ENCODE measurements at places on chromosomes 12 and 14.

- DNase-seq, result peak; percentile 58
Observed at GRCh38 chr12:85157035-85157603, 121.0 kb downstream of the LRRIQ1 start.

GRCh38 chr14:106378191-106378590 lies 851.8 kb downstream of the TMEM121 start:
- DNase-seq, result no peak

- no peak for DNase-seq
Observed at GRCh38 chr12:66296176-66296683, 6.1 kb upstream of the HELB start.

- peak; percentile 24 for DNase-seq
Observed at GRCh38 chr14:103428723-103429556, 43.7 kb downstream of the MARK3 start.

DNA sequence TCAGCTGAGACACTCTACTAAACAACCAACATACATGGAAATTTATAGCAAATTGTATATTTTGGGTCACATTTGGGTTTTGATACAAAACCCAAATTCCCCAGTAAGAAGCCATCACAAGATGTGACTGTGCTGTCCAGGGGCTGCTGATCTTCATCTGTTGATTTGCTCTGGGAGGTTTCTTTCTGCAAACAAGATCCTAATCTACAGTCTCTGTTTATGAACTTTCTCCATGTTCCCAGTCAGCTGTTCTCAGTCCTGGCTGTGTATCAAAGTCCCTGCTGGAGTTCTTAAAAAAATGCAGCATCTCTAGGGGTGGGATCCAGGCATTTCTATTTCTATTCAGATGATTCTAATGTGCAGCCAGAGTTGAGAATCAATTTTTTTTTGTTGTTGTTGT lies 85.1 kb downstream of the ATP23 start:
- DNase-seq, result no peak

DNA sequence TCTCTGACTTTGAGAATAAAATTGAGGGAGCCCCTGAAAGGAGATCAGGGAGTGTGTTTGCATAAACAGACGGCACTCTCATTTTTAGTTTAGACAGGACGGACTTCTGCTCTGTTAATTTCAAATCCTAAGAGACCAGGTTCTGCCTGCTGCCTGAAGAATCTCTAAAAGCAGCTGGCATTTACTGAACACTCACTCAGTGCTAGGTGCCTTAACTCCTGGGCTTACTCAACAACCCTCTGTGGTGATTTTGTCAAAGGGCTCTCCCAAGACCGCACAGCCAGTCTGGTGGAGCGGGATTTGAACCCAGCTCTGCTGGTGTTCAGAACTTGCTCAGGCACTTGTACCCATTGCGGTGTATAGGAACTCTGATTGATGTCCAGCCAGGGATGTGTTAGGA lies 2.2 kb downstream of the ORAI1 start:
- peak; percentile 60 for DNase-seq

DNA sequence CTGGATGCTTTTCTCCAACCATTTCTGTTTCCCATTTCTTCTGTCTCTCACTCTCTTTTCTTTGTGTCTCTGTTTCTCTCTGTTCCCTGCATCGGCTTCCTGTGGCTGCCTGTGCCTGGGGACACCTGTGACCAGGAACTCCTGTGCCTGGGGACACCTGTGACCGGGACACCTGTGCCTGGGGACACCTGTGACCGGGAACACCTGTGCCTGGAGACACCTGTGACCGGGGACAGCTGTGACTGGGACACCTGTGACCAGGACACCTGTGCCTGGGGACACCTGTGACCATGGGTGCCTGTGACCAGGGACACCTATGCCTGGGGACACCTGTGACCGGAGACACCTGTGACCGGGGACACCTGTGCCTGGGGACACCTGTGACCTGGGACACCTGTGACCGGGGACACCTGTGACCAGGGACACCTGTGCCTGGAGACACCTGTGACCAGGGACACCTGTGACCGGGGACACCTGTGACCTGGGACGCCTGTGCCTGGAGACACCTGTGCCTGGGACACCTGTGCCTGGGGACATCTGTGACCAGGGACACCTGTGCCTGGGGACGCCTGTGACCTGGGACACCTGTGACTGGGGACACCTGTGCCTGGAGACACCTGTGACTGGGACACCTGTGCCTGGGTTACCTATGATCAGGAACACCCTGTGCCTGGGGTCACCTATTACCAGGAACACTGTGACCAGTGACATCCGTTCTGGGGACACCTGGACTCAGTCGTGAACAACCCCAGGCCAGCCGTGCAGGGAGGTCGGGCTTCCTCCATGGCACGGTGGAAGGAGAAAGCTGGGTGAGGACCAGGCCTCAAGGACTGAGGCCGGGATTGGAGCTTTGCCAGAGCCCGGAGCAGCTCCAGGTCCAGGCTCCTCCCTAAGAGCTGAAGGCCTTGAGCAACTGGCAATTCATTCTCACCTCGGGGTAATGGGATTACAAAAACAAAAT lies 23.4 kb upstream of the FBRSL1 start:
- DNase-seq, result no peak

DNA sequence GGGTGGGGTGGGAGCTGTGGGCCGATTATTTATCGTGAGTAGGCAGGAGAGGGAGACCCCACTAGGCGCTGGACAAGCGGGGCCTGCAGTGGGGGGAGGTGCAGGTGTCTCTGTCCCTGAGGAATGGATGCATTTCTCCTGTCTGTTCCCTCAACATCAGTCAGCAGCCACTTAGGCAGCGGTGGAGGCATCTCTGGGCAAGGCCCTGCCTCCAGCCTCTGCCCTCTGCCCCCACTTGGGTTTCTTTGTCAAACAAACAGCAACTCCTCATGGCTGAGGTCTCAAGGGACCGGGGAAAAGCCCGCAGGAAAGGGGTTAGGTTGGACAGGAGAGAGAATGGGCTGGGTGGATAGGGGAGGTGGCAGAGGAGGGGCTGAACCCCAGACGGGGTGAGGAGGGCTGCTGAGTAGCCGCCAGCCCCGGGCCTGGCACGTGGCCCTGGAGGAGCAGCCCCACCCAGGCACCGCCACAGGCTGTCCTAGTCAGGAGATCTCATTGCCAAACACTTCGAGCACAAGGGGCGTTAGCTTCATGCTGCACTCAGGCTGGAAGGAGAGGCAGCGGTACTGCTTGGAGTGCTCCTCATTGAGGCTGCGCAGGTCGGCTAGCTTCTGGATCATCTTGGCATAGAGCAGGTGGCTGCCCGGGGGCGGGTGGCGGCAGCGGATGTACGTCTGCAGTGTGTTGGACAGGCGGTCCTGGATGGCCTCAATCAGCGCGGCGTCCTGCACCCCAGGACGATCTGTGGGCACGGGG lies 24.7 kb upstream of the HDAC7 start:
- no peak for DNase-seq

DNA sequence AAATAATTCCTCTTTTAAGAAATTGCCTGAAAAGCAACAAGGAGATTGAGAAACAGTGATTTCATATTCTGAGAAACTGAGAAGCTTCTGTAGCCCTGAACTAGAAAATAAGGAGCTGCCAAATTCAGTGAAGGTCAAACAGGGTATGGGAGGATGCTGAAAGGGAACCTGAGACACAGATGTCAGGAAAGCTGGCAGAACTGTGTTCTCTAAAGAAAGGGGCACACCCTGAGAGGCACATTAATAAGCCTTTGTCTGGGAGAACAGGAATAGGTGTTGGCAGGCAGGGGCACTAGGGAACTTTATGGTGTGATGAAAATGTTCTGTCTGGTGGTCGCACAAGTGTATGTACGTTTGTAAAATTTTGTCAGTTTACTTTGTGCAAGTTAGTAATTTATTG lies 29.6 kb downstream of the VRK1 start:
- peak; percentile 18 for DNase-seq

DNA sequence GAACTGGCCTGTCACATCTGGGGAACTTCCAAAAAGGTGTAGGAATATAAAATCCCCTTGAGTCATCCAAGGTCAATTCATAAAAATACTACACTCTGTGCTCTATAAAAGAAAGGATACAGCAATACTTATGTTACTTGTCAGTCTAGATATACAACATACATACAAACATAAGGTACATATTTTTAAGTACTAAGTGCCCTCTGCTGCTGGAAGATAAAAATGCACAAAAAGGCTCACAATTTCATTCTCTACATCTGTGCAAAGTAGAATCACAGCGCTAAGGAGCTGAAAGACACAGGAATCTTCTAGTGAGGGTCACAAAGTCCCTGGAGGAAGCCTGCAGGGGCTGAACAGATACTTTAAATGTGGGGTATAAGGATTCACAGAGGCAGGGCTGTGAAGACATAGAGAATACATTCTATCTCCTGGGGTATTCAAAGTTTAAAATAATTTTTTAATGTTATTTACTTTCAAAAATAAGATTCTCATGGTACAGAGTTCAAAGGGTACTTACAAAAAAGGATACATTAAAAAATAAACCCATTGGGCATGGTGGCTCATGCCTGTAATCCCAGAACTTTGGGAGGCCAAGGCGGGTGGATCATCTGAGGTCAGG lies 10.2 kb upstream of the GOLGA5 start:
- peak; percentile 75 for DNase-seq

GRCh38 chr12:132925597-132926414 lies 30.3 kb downstream of the ZNF605 start:
- DNase-seq, result no peak

DNA sequence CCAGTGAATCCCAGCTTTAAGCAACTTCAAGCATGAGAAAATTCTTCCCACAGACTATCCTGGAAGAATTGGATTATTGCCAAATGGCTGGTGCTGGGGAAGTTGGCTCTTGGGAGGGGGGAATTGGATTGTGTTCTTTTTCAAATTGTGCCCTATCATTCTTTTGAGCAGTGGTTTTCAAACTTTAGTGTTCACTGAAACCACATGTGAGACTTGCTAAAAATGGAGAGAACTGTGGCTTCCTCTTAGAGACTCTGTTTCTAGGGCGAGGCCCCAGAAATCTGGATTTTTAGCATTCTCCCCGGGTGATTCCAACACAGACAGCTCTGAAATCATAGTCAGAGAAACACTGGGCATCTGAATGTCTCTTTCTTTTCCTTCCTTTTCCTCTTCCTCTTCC lies 14.3 kb upstream of the OTUB2 start:
- no peak for DNase-seq

DNA sequence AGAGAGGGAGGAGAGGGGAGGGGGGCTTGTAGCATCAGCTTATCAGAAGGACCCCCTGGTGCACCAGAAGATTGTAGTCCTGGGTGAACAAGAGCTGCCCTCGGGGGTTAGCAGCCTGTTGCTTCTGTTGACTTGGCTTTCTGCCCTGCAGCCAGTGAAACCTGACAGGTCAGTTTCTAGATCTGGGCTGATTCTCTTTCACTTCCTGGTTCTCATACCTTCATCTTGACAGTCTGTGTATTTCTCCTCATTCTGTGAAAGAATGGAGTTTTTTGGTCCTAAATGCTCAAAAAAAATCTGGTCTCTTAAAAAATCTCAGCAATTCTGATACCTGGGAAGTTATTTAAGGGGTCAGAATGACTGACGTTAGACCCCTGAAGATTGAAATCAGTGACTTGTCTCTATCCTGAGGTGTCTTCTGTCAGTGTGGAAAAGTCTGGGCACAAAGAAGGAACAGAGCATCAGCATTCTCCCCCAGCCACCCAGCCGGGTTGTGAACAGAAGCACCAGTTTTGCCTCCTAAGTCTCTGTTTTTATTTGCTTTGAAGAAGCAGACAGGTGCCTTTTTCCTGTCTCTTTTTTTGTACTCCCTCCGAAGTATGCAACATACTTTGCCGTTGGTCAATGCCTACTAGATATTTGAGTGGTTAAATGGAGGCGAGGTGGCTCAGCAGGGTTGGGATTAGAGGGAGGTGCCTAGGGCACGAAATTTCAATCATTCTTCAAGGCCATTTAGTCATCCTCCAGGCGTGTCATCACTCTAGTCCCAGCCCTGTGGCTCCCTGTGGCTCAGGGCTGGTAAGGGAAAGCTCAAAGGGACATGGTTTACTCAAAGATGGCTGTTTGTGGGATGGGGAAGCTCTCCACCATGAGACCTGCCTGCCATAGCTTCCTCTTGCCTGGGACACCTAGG lies 24.0 kb downstream of the TTC9 start:
- DNase-seq, result no peak

GRCh38 chr14:102418169-102418852 lies 55.6 kb downstream of the TECPR2 start:
- no peak for DNase-seq

DNA sequence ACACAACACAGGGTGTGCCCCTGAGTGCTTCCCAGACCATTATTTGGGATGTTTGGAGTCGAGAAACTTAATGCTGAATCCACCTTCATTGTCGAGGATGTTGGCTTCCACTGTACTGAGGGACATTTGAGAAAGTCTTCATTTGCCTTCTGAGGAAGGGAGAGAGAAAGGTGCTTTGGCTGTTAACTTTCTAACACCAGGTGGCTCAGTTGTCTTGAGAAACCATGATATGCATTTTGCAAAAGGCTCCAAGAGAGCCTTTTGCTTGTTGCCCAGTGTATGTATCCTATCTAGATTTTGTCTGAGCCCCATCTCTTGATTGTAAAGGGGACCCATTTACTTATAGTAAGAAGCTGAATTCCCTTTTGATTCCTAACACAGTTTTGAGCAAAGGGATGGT lies 28.6 kb upstream of the NRXN3 start:
- peak; percentile 1 for DNase-seq

DNA sequence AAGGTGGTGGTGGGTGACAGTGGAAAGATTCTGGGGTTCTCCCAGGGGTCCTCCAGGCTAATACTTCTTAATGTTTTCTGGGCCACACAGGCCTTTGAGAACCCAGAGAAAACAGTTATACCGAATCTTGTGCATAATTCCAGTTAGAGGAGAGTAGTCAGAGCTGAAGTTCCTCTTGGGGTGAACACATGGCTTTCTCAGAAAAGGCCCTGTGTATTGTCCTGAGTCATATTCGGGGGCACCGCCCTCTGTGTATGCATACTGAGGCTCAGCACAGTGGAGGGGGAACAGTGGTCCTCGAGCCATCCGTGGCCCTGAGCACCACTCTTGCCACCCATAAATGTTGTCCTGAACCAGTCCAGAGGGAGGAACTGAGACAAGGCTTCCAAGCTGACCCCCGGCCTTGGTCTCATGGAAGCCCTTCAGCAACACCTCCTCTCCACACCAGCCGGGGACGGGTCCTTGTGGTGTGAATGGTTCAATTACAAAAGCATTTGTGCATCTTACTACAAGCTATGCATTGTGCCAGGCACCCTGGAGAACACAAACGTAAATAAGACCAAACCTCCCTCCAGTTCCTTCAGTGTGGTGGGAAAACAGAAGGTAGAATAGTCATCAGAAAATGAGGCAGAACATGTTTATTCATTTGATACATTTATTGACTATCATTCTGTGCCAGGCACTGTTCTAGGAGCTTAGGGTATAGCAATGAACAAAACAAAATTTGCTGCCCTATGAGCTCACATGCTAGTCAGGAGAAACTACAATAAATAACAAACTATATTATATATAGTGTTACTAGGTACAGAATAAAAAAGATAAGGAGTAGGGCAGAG lies 9.9 kb downstream of the DHRS2 start:
- DNase-seq, result peak; percentile 7

Data from OCI-M1 (cell line).